Endodermal cell (in vitro differentiated cells): ENCODE measurements at places on chromosomes 3 and 15.

DNA sequence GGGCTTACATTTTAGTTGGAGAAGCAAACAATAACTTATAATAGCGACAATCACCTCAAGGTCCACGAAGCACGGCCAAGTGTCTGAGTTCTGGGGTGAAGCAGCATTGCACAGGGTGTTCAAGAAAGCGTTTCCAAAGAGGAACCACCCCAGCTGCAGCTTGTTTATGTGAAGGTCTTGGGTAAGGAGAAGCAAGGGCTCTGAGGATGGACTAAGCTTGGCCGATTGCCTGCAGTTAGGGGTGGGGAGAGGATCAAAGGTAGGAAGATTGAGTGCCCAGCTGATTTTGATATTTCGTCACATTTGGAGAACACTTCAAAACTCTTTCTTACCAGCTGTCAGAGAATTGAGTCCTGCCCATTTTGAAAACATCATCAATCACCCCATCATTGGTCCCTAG is 321.6 kb upstream of the DNAJC19 start:
- no peak for DNase-seq

GRCh38 chr3:166444756-166445155 is 607.5 kb upstream of the BCHE start:
- peak; percentile 44 for DNase-seq

DNA sequence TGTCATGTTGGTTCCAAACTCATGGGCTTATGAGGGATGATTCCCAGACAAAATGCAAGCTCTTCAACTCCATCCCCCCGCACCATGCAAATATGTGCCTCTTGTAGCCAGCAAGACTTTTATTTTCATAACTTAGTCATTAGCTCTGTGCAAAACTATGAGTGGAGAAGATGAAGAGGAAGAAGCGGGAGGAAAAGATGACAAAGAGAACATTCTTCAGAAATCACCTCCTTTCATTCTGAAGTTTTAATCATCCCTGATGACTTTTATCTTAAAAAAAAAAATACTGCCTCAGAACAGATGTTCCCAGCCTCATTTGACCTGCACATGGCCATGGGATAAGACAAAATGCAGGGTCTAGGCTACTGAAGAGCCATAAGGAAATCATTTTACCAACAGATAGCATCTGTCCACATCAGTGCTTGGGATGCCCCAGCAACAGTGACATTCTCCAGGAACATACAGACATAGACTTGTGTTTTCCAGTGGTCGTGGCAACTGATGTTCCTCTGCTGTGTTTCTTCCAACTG is 145.5 kb downstream of the WNT5A start:
- no peak for DNase-seq

DNA sequence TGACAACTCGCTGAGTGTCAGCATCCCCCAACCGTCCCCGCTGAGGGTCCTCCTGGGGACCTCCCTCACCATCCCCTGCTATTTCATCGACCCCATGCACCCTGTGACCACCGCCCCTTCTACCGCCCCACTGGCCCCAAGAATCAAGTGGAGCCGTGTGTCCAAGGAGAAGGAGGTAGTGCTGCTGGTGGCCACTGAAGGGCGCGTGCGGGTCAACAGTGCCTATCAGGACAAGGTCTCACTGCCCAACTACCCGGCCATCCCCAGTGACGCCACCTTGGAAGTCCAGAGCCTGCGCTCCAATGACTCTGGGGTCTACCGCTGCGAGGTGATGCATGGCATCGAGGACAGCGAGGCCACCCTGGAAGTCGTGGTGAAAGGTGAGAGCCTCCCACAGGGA is 35.4 kb downstream of the ACAN start:
- no peak for DNase-seq

- peak; percentile 87 for DNase-seq
Observed at GRCh38 chr15:72604794-72605193, 49.7 kb upstream of the GOLGA6B start.

- DNase-seq = no peak
Observed at GRCh38 chr3:58163234-58163633, 47.5 kb downstream of the DNASE1L3 start.

DNA sequence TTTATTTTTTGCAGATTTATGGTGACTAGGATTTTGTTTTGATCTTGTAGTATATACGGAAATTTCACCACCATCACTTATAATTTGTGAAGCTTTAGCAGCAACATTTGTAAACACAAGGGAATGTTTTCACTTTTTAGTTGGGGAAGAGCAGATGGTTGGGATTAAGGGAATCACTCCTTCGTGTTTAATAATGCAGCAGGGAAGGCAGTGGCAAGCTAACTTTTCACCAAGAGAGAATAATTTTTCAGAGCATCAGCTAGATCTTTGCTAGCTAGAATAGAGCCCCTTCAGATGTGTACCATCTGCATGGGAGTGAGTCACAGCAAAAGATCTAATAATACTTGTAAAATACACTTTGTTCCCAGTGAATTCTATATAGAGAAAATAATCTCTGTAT is 632.7 kb downstream of the CADM2 start:
- no peak for DNase-seq

GRCh38 chr3:171396048-171396447 is 64.2 kb downstream of the TNIK start:
- no peak for DNase-seq

- DNase-seq = no peak
Observed at GRCh38 chr3:136512381-136512780, 239.8 kb downstream of the STAG1 start.

DNA sequence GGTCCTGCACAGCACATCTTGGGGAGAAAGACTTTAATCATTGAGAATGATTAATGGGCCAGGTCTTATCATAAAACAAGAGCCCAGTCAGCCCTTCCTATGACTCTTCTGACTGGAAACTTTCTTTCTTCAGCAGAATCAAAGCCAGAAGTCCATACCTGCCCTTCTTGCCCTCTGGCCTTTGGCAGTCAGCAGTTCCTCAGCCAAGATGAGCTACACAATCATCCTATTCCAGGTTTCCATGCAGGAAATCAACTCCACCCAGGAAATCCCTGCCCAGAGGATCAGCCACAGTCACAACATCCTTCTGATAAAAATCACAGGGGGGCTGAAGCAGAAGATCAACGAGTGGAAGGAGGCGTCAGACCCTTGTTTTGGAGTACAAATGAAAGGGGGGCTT is 26.9 kb downstream of the ZNF589 start:
- no peak for DNase-seq

GRCh38 chr15:100255644-100256043 is 86.1 kb downstream of the ADAMTS17 start:
- peak; percentile 55 for DNase-seq

- DNase-seq = no peak
Observed at GRCh38 chr15:60222404-60222803, 175.4 kb downstream of the ANXA2 start.

GRCh38 chr3:67739851-67740250 is 85.4 kb upstream of the SUCLG2 start:
- DNase-seq = no peak

DNA sequence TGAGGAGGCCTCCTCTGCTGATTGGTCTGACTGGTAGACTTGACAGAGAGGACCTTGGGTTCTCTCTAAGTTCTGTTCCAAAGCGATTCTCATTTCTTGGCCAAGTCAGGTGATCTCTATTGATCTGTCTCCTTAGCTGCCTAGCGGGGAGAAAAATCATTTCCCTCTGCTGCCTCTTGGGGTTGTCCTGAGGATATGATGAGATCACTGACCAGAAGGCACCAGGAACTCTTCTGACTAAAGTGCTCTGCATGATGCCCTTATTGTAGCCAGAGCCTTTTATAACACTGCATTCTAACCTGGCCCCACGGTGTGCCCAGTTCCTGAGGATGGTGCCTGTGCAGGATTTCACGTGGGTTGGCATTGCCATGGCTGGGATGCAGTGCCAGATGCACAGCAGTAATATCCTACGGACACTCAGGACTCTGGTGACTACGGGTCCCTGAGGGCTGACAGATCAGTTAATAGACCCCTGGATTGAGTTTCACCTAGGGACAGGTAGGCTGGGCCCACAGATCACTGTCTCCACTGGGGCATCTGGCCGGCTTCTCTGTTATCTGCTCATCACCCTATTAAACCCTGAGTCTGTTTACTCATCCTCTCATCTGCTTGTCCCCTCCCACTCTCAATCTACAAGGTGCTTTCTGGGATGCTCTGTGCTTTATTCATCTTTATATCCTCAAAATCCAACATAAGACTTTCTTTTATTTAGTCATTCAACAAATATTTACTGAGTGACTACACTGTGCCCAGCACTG is 3.9 kb upstream of the HEG1 start:
- DNase-seq = peak; percentile 48

DNA sequence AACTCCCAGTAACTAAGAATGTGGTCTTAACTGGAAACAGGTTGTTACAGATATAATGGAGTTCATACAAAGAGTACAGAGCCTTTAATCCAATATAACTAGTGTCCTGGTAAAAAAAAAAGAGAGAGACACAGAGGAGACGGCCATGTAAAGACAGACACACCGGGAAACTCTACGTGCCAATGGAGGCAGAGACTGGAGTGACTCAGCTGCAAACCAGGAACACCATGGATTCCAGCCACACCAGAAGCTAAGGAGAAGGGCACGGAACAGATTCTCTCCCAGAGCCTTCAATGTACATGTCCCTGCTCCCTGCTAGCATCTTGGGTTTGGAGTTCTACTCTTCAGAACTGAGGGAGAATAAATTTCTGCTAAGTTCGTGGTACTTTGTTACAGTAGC is 4.5 kb downstream of the RNF168 start:
- DNase-seq = no peak

DNA sequence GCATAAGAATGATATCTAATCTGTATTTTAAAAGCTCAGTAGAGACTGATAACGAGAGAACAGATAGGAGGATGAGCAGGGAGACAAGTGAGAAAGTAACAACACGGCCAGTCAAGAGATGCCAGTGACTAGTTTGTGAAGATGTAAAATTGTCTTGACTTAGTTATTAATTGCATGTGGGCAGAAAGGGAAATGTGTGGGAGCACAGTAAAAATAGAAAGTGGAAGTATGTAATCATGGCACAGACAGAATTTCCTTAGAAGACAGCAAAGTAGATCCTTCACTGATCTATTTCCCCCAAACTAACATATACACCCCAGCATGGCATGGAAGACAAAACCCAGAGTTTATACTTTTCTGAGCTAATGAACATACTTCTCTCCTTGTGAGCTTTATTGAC is 344.5 kb downstream of the FGF12 start:
- DNase-seq = no peak

- no peak for DNase-seq
Observed at GRCh38 chr15:91879158-91879557, 25.6 kb downstream of the SLCO3A1 start.

DNA sequence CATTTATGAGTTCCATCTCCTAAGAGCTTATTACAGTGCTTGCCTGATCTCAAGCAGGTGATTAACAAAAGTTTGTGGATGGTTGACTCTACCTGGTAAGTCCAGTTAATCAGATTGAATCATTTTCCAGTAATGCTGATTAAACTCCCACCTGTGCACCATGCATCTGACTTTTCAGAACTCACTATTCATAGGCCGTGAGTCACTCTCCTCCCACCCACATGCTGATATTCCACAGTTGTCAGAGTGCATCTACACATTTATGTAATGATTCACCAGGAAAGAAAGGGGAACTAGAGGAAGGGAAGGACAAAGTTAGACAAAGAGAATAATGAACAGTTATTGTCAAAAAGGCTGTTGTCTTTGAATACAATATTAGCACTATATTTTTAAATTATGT is 106.2 kb upstream of the UBE3A start:
- DNase-seq = no peak

DNA sequence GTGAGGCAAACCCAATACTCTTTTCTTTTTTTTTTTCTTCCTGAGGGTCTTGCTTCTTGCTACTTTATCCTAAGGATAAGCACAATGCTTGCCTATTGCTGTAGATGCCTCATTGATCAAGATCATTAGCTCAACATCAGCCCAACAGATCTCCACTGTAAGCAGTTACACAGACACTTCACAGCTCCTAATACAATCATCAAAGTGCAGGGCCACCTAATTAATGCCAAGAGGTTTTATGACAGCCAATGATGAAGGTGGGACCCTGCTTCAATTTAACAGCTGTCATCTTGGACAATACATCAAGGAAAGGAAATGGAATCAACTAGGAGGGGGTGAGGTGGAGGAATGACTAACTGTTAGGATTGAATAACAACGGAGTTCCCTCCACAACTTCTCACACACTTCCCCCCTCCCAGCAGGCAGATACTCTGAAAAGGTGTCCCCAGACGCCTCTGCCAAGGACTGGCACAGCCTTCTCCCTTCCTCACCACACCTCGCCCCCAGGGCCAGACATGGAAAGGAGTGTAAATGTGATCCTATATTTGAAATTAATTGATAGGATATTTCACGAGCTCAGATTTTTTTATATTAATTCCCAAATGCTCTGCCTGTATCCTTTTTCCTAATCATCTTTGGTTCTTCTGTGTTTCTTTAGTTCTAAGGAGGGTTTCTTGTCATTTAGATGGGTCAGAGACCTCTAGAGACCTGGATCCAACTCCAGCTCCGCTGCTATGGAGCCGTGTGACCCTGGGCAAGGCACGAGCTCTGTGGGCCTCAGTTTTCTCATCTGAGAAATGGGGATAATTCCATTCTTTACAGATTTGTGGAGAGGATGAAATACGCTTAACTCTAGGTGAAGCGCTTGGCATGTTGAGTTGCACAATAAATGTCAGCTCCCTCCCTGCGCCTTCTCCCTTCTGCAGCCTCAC is 1.2 kb downstream of the DCLK3 start:
- DNase-seq = peak; percentile 77

DNA sequence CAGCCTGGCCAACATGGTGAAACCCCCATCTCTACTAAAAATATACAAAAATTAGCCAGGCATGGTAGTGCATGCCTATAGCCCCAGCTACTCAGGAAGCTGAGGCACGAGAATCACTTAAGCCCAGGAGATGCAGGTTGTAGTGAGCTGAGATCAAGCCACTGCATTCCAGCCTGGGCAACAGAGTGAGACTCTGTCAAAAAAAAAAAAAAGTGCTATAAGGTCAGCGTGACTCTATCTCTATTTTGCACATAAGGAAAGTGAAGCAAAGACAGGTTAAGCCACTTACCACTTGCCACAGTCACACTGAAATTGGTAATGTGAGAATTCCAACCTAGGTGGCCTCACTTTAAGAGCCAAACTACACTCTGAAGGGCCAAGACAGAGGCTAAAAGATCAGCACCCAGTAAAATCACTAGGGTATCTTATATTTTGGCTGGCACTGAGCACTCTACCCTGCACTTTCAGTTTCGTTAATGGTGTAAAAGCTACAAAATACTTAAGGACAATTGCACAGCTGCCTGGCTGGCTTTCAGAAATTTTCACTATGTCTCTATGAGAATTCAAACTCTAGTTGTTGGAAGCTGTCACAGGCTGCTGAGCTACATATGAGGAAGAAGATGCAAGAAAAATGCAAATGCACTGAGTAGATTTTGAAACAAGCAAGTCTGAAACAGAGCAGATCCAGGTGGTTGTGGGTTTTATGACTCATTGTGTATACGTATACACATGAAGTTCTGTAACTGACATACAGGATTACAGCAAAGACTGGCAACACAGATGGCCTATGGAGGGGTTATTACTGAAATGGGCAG is 32.7 kb downstream of the TRANK1 start:
- peak; percentile 25 for DNase-seq
